ENCODE measurements at places on chromosomes 16 and 17. TPM values are rescaled to one million over a fixed set of nuclear protein-coding genes. Genes with fewer than 3 reads are reported as not detected.

The CYB5B gene
- total RNA-seq, result 231 TPM

The GUCY2D gene
- total RNA-seq, result not detected

The RAB11FIP4 gene
- 1.7 TPM for total RNA-seq

The CD79B gene
- total RNA-seq, result 0.08 TPM

The RANBP10 gene
- 9.6 TPM for total RNA-seq

The QRICH2 gene
- 1.8 TPM for total RNA-seq

Measured in A549 treated with DMSO at 1 μM for 4 hours (cell line).